ENCODE measurements at places on chromosomes 3 and 15.

DNA sequence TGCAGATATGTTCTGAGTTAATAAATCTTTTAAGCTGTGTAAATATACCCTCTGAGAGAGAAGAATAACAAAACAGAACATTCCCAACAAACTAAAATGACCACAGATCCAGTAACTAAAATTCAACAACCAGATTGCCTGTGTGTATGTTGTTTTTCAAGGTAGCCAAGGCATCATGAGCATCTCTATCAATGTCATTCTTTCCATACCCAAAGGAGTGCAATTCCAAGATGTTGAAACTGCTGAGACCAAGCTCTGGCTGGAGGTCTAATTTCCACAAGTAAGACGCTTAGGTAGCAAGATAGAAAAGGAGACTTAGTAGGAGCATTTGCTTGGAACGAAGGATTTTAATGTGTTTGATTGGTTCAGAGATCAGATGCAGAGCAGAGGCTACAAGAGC lies 276.3 kb downstream of the RBMS3 start:
- DNase-seq = no peak

DNA sequence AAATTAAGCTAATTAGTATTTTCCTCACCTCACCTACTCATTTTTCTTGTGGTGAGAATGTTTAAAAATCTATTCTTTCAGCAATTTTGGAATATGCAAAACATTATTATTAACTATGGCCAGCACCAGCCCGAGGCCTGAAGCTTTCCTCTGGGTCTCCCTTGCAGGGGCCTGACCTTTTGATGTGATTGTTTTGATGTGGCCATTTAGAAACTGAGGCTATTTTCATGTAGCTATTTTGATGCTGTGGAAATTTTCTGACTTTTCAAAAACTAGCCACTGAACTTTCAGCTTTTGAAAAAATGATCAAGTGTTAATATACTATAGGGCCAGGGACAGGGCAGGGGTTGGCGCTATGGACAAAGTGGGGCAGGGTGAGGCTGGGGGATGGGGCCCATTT lies 8.2 kb upstream of the CCR9 start:
- DNase-seq = no peak

- DNase-seq = peak; percentile 11
These were observed 86.9 kb upstream of the COL6A5 start for GRCh38 chr3:130258532-130258952.

DNA sequence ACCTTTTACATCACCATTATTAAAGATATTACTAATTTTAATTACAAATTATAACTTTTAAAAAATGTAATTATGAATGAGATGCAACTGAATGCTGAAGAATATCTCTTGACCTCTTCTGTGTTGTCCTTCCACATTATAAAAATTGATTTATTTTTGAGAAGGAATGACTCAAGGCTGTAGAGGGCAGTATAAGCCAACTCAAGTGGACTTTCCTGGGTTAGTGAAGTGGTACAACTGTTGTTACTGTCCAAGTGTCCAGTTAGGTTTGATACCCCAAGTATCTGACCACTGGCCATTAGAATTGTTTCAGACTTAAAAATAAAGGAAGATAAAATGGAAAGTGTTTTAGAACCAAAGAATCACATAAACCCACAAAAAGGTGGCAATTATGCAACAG lies 51.9 kb downstream of the BBX start:
- peak; percentile 17 for DNase-seq

- no peak for DNase-seq
These were observed 424.7 kb upstream of the THBS1 start for GRCh38 chr15:39156166-39156565.

DNA sequence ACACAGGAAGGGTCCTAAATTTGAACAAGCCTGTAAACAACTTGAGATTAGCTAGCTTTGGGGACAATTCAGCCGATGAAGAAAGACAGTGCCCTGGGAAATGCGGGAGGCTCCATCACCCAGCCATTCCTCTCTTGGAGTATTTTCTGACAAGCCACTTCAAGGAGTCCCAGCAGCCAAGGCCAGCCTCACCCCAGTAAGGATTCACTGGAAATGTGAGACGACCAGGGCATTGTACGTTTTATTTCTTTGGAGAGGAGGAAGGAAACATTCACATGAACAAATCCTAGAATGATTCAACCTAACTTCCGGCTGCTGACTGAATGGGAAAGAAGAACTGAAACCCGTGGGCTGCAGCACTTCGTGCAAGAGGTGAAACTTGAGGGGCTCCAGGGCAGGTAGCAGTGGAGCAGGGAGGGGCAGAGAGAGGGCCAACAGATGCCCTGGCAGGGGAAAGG lies 116.4 kb upstream of the ARHGEF3 start:
- DNase-seq = no peak

DNA sequence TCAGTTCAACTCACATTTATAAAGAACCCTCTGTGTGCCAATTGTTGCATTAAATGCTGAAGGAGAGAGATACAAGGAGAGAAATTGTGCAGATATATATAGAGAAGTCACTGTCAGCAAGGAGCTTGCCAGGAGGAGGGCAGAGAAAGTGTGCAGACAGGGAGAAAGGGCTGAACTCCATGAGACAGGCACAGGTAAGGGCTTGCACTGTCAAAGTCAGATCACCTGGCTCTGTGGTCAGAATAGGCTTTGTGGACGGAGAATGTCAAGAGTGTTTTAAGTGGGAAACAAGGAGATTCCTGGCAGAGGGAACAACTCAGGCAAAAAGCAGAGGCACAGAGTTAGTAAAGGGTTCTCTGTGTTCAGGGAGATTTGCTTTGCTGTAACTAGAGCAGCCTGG lies 303.0 kb upstream of the TPRG1 start:
- DNase-seq = no peak

DNA sequence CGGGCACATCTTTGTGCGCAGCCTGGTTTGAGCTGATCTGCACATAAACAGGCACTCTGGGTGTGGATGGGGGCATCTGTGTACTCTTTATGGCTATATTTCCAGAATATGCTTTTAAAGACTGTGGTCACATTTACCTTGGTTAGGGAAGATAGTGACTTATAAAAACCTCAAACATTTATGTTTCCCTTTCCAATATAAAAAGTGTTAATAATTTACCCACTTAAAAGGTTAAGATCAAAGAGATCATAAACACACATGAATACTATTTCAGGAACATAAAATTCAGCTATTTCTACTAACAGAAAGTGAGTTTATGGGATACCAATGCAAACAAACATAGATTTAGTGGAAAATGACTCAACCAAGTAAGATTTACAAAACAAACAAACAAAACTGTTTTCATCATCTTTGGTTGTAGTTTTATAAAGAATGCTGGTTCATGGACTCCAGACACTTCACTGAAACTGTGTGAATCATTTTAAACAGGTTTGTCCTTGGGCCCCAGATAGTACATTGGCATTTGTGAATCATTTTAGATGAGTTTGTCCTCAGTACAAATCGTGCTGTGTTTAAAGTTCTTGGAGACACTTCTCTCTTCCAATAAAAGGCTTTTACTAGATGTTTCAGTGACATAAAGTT lies 253.5 kb upstream of the CTDSPL start:
- DNase-seq = no peak

GRCh38 chr3:177105623-177106022 lies 91.7 kb downstream of the TBL1XR1 start:
- no peak for DNase-seq

DNA sequence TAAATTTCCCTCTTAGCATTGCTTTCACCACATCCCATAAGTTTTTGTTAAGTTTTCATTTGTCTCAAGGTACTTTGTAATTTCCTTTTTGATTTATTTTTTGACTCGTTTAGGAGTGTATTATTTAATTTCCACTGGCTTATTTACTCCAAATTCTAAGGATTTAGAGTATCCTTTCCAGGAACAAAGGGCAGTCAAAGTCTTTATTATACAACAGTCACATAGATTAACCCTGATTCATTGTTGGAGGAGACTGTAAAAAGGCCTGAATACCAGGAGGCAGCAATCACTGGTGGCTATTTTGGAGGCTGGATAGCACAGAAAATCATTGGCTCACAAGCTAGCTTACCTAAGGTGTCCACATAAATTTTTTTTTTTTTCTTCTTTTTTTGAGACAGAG lies 39.9 kb downstream of the OIP5 start:
- no peak for DNase-seq

DNA sequence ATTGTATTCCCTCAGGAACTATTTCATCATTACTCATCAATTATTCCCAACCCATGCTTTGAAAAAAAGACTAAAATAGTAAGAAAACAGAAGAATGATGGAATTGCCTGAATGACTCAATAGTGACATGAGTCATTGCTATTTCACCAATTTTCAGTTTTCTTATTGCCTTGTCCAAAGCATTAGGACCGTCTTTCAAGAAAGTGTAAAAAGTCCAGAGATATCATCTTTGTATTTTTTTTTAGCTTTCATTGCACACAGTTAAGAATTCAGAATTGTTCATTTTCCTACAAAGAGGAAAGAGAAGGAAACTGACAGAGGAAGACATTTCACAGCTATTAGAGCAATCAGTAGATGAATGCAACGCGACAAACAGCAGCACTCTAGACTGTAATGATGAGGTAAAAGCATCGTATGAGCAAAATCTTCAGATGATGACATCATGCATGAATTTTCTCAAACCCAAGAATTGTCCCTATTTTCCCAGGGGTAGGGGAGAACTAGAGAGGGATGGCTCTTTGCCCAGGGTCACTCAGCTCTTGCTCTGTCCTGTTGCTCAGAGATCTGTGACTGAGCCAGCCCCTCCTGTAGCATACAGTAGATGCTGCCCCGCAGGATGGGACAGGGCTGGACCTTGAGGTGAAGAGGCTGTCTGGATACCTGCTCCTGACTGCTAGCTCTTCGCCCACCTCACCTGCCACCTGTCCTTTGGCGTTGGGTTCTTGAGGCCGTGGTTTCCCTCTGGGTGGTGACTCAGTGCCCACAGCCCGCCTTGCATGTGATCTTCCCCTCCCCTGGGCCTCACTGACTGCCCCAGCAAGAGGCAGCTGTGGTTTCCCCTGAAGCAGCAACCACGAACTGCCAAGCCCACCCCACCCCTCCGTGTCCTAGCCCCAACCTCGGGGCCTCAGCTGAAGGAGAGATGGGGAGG lies 84.8 kb downstream of the PPCDC start:
- peak; percentile 68 for DNase-seq

DNA sequence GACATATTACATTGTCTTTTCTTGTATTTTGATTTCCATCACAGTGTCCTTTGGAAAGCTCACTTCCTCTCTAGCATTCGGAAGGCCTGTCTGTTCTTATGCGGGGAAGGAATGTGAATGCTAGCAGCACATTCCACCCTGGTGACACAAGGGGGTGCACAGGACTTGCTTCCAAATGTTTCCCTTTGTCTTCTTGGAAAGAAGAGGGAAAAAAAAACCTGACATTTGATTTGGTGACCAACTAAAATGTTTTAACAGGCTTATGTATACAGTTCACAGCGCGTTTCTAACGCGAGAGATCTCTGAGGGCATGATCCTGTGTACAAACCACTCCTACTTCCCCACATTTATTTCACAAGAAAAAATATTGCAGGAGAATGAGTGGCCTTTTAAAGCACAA lies 107.6 kb upstream of the FXR1 start:
- DNase-seq = no peak

DNA sequence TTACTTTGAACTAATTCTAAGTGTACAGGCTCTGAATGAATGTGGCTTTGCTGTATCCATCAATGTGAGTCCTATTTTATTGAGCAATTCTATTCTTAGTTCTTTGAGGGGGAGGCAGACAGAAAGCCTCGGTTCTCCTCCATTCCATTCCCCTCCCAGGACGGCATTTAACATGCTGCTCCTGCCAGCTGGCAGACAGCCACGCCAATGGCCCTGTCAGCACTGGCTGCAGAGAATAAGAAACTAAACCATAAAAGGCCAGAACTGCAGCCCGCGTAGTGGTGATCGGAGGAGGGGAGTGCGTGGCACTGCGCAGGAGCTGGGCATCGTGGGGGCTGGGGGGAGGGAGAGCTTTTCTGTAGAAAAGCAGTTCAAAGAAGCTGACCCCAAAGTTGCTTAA lies 76.0 kb upstream of the HACD2 start:
- DNase-seq = peak; percentile 94
